Glutamatergic neuron (in vitro differentiated cells): ENCODE measurements at places on chromosomes 7 and 10. TPM values are rescaled to one million over a fixed set of nuclear protein-coding genes. Genes with fewer than 3 reads are reported as not detected.

DNA sequence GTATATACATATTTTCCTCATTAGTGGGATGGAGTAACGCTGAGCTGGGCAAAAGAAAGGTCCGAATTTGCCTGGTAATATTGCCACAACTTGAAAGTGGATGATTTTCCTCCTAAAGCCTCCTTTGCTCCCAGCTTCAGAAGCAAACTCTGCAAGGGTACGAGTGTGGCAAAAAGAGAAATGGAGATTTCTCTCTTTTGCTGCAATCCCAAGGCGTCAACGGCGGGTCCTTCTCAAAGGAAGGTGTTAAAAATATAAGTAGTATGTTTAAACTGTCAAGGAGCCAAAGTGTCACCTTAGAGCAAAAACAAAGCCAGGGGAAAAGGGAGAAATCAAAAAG lies 12.4 kb upstream of the HOXA2 start:
- H3K27me3 ChIP-seq: peaks cover 53% of the 10 kb centered on the region
- H3K36me3 ChIP-seq: no peaks in the 10 kb centered on the region
- H3K27ac ChIP-seq: no peak overlapping the region
- H3K4me3 ChIP-seq: no peak overlapping the region
- H3K4me1 ChIP-seq: peaks cover 3% of the 10 kb centered on the region

- H3K4me1 ChIP-seq: peaks cover 9% of the 10 kb centered on the region
- no peaks in the 10 kb centered on the region for H3K36me3 ChIP-seq
- no peak overlapping the region for H3K4me3 ChIP-seq
- H3K27ac ChIP-seq: no peak overlapping the region
- peaks cover 6% of the 10 kb centered on the region for H3K27me3 ChIP-seq
Measured at GRCh38 chr10:103703941-103704919, 151.1 kb downstream of the SH3PXD2A start.

DNA sequence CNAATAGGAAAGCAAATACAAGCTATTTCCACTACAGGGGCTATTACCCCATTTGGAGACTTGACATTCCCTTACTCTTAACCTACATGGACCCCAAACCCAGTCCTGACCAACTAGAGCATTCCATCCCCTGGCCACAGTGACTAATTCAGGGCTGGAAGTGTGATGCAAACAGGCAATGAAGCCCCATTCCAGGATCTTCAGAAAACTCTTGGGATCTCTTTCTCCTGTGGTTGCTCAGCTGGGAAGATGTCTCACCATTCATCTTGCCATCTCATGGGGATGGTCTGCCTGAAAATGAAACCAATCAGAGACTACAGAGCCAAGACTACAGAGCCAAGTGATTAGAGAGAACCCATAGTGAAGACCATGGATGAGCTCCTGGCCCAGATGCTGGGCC lies 206.2 kb downstream of the ZNF365 start:
- peaks cover 1% of the 10 kb centered on the region for H3K27me3 ChIP-seq
- no peak overlapping the region for H3K4me3 ChIP-seq
- H3K4me1 ChIP-seq: no peaks in the 10 kb centered on the region
- H3K27ac ChIP-seq: no peak overlapping the region
- no peaks in the 10 kb centered on the region for H3K36me3 ChIP-seq
- DNase-seq: no peak

TCERG1L gene
- 2.2 TPM for total RNA-seq

PLEKHS1 gene
- total RNA-seq: not detected
